T-helper 9 cell (primary cell): ENCODE measurements at places on chromosomes 6 and 20.

GRCh38 chr6:14544666-14545065 lies 427.1 kb downstream of the CD83 start:
- no peak for DNase-seq

DNA sequence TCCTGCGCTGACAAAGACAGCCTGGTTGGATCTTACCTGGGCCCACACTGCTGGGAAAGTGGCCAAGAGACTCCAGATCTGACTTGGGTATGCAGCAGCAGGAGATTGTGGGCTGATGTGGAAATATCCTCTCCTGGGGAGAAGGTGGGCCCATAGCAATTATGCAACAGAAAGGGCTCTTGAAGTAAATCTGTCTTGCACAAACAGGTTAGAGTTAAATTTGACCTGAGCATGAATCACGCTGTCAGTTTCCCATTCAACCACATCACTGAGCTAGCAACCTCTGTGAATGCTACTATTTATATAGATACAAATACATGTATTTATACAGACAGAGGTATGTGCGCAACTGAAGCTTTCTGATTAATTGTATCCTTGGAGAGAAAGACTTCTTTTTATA lies 28.3 kb upstream of the PDYN start:
- no peak for DNase-seq

DNA sequence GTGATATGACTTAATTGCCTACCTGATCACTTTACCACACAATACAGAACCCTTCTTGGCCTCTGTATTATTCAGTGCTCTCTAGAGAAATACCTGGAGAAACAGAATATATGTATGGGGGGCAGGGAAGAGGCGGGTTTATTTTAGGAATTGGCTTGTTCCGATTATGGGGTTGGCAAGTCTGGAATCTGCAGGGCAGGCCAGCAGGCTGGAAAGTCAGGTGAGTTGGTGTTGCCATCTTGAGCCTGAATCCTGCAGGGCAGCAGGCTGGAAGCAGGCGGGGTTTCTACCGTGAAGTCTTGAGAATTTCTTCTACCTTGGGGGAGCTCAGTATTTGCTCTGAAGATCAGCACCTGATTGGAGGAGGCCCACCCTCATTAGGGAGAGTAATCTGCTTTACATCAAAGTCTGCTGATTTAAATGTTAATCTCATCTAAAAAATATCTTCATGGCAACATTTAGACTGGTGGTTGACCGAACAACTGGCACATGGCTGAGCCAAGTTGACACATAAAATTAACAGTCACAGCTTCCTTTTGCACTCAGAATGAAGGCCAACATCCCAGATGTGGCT lies 193.9 kb downstream of the ZDHHC14 start:
- DNase-seq, result no peak

DNA sequence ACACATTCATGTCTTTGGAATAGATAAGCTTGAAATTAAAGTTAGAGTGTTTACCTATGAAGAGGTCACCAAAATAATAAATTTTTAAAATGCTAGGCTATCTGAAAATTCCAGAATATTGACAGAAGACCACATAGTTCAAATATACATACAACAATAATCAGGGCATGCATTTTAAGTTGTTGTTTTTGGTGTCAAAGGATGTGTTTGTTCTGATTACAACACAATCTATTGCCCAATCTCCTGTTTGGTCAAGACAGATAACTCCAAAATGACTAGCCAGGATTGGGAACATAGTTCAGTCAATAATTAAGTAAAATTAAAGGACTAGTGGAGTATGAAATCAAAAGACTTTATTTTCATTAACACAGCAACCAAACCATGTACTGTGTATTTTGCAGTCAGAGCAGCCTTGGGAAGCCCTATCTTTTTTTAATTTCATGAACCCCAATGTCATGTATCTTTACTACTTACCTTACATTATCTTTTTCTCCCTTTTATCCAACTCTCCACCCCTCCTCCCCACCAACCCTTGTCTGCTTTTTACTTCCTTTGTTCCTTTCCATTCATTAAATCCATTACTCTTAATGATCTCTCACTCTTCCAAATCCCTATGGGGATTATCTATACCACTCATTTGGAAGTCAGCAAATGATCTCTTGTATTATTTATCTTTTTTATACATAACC lies 111.2 kb downstream of the CDK19 start:
- DNase-seq, result no peak

DNA sequence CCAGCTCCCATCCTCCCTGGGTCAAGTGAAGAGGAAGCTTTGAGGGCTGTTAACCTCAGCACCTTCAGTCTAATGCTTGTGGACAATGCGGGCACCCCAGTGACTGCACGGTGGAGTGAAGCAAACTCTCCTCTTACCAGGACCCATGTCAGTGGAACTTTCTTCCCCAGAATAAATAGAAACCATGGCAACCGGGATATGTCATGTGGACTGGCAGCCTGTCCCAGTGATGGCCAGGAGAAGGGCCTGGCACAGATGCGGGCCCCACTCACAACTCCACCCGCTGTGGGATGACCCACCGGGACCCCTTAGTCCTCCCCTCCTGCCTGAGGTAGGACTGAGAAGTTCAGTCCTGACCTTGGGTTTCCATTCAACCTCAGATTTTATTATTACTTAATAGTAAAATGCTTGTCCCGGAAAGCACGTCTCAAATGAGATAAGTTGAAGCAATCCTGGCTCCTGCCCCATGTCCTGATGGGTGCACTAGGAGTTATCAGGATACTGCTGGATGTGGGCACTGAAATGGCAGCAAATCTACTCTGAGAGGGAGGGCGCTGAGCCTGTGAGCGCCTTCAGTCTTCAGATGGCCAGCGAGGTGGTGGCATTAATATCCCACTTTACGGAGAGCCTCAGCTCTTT lies 23.5 kb downstream of the TOX2 start:
- DNase-seq, result no peak

DNA sequence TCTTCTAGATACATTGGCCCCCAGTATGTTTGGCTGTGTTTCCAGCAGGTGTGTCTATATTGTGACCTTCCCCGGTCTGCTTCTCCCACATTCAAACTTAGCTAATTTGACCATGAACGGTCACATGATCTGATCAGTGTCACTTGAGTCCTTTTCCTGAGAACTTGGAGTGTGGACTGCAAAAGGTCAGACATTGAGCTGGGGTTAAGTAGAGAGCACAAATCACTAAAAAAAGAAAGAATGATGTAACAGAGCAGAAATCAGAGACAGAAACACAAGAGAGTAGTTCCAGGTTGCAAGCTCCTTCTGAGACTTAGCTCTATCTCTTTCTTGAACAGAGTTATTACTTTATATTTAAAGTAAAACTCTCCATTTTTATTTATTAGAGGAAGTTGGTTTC lies 733.9 kb downstream of the CBLN4 start:
- DNase-seq, result no peak

- no peak for DNase-seq
These were observed 3.9 kb downstream of the NR2E1 start for GRCh38 chr6:108169464-108170331.

DNA sequence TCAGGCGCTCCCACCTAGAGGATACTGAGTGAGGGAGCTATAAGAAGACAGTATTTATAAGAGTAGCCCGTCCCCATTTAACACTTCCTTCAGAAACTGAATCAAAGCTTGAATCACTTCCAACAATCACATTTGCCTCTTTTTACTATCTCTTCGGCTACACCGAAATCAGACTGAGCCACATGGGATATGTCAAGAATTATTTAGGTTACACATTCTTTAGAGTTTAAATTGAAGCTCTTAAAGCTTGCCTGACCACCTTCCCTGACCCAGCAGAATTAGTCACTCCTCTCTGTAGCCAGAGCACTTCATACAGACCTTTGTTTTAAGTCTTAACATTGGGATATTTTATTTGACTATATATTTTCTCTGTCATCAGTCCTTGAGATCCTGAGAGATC lies 163.7 kb downstream of the MAFB start:
- no peak for DNase-seq

GRCh38 chr20:37760322-37760721 lies 66.5 kb downstream of the CTNNBL1 start:
- no peak for DNase-seq

GRCh38 chr6:151130329-151130728 lies 109.4 kb upstream of the AKAP12 start:
- no peak for DNase-seq

- DNase-seq, result no peak
These were observed 786 bp downstream of the ADRM1 start for GRCh38 chr20:62303340-62304226.

GRCh38 chr20:44586289-44586911 lies 4.0 kb downstream of the PKIG start:
- no peak for DNase-seq

DNA sequence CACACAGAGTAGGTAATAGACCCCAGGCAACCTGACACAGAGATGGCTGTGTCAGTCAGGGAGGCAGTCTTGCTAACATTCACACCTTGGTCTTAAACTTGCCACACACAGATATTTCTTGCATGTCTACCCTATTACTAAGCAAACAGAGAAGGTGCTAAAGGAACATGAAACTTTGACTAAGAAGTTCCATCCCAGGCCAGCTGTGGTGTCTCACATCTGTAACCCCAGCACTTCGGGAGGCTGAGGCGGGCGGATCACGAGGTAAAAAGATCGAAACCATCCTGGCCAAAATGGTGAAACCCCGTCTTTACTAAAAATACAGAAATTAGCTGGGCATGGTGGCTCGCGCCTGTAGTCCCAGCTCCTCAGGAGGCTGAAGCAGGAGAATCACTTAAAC lies 222.4 kb upstream of the JARID2 start:
- no peak for DNase-seq

DNA sequence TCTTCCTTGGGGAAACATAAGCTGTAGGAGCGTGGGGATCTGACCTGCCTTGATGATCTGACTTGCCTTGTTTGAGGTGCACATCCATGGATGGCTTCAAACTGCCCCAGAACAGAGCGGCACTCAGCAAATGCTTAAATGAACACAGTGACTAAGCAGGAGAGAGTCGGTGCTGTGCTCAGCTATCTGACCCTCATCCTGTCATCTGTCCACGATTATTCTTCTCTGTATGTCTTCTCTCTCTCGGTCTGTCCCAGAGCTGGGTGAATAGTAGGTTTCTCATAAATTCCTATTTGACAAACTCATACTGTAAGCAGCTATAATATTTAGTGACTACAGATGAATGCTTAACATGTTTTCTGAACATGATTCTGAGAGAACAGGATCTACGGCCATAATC lies 37.3 kb downstream of the TRAM2 start:
- DNase-seq, result no peak

DNA sequence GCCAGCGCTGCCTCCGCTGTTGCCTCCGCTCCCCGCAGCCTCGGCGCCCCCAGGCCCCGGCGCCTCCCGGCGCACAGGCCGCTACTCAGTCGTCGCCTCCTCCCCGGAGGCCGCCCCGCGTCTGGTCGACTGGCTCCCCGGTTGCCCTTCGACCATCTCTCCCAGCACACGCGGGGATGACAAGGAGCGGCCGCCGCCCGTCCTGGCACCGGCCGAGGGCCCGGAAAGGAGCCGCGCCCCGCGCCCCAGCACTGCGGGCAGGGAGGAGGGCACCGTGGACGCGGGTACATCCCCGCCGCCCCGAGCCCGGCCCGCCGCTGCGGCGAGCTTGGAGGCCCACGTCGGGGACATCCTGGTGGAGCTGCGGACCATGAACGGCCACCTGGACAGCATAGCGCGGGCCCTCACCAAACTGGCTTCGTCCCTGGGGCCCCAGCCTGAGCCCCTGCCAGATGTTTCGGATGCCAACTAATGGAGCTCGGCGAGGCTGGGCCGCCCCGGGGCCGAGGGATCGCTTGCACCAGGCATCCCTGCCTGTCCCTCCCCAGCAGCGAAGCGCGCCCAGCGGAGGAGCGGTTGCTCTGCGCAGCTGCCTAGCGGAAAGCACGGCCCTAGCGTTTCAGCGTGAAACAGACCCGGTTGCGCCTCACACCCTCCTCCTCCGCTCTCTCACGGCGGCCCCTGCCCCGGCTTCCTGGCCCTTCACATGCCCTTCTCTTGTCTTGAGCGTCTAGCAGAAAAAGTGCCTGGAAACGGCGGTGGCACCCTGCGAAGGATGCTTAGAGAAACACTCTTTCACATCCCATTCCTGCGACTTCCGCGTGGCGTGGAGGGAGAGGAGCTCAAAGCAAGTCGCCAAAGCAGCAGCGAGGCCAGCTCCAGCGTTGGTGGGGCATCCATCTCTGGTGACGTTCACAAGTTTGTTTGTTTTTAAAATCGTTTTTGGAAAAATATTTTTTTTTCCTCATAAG lies 285.8 kb upstream of the SUPT3H start:
- peak; percentile 15 for DNase-seq

- no peak for DNase-seq
These were observed 1.6 kb upstream of the NPBWR2 start for GRCh38 chr20:64108731-64109681.

- no peak for DNase-seq
These were observed 33.9 kb downstream of the ADTRP start for GRCh38 chr6:11744753-11745152.

DNA sequence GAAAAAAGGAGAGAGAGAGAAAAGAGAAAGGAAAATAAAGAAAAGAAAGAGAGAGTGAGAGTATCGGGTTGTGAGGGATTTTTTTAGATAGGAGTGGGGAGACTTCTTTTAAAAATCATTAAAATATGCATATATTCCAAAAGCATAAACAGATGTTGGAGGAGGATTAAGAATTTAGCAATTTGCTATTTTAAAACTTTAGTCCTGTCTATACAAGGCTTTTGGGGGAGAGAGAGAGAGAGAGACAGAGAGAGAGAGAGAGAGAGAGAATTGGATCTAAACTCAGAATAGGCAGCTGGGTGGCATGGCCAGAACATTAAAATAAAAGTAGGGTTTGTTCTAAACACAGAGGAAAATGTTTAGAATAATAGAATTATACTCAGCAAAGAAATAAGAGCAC lies 72.1 kb downstream of the SOD2 start:
- DNase-seq, result no peak

GRCh38 chr6:13068586-13069210 lies 259.6 kb downstream of the TBC1D7 start:
- no peak for DNase-seq

DNA sequence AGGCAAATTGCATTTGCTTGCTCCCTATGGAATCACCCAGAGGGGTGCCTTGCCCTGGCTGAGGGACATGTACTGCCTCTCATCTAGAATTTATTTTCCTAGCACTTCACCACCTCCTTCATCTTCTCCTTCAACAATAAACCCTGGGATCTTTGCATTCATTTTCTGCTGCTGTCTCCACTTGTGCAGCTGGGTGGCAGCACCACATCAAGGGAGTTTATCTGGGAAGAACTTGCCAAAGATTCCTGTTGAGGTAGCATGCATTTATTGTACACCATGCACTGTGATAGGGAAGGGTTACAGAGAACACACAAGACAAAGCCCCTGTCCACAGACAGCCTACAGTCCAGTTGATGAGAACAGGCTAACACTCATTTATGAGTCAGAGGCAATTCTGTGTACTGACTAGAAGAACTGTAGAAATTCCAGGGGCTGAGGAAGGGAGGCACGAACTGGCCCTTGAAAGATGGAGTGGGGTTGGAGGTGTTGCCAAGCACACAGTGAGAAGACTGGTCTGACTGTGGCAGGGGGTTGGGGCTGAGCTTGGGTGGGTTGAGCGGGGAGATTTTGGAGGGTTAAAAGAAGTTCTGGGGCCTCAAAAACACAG lies 17.5 kb downstream of the C20orf173 start:
- DNase-seq, result no peak
